ENCODE measurements at places on chromosomes 16 and 17. TPM values are rescaled to one million over a fixed set of nuclear protein-coding genes. Genes with fewer than 3 reads are reported as not detected.

Gene SEPTIN12
- not detected for total RNA-seq

Gene MYH3
- total RNA-seq = 5.6 TPM

Gene STAC2
- 53.3 TPM for total RNA-seq

Gene EPX
- total RNA-seq = not detected

Gene DOC2A
- 1.8 TPM for total RNA-seq

Gene SULT1A4
- total RNA-seq = 8.2 TPM

Gene PNMT
- 0.75 TPM for total RNA-seq

Gene JPT1
- total RNA-seq = 18.3 TPM

Gene SRP68
- 57.6 TPM for total RNA-seq

Gene MYH11
- 1,606 TPM for total RNA-seq

Gene KRTAP9-2
- total RNA-seq = not detected

Gene DNAH3
- not detected for total RNA-seq

Gene CETP
- total RNA-seq = 0.49 TPM

Gene ZG16
- 0.12 TPM for total RNA-seq

Gene OTOP3
- not detected for total RNA-seq

Gene HBM
- 3.1 TPM for total RNA-seq

Gene NFE2L1
- 161 TPM for total RNA-seq

Gene SGCA
- 92.7 TPM for total RNA-seq

Gene TBC1D3E
- total RNA-seq = not detected

Gene SPATA32
- not detected for total RNA-seq

Gene ZNF688
- 9.0 TPM for total RNA-seq

Gene TMC5
- total RNA-seq = not detected

Gene STX8
- total RNA-seq = 57.4 TPM

Gene PPP4C
- total RNA-seq = 50.2 TPM

Gene FOXO3B
- total RNA-seq = 3.5 TPM

Gene HSD11B2
- not detected for total RNA-seq

Gene RCVRN
- total RNA-seq = 0.23 TPM

Gene ZNF597
- 2.9 TPM for total RNA-seq

Gene MYADML2
- not detected for total RNA-seq

Data from aorta (tissue), 5 donors.